ENCODE measurements at places on chromosomes 4 and X.

DNA sequence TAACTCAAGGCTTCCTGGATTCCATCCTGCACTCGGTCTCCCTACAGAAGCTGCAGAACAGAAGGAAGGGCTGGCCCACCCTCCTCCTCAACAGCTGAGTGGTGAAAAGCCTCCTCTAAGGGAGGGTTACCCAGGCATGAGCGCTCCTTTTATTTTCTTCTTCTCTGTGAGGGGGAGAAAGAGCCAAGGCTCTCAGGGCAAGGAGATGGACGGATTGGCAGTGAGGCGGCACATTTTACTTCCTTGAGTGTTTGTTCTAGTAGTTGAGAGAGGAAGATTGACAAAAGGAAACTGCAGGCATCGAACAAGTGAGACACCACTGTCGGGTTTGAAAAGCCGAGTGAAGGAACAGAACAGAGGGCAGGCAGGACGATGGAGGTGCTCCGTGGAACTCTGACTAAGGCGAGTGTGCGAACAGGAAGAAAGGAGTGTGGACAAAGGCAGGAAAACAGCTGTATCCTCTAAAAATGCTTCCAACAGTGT is 38.4 kb upstream of the STS start:
- no peaks in the 10 kb centered on the region for H3K27me3 ChIP-seq
- H3K36me3 ChIP-seq: no peaks in the 10 kb centered on the region
- no peaks in the 10 kb centered on the region for H3K4me1 ChIP-seq
- no peak for DNase-seq
- H3K4me3 ChIP-seq: no peak overlapping the region

GRCh38 chr4:77852892-77853495 is 9.6 kb upstream of the MRPL1 start:
- peaks cover 59% of the 10 kb centered on the region for H3K4me1 ChIP-seq
- H3K36me3 ChIP-seq: no peaks in the 10 kb centered on the region
- peak overlapping the region; percentile 43 for H3K4me3 ChIP-seq
- DNase-seq: peak; percentile 65

GRCh38 chr4:1773754-1774153 is 19.3 kb upstream of the FGFR3 start:
- H3K4me1 ChIP-seq: no peaks in the 10 kb centered on the region
- no peak overlapping the region for H3K4me3 ChIP-seq
- H3K36me3 ChIP-seq: no peaks in the 10 kb centered on the region
- H3K27ac ChIP-seq: no peak overlapping the region

GRCh38 chr4:186823989-186824388 is 100.3 kb upstream of the FAT1 start:
- no peak overlapping the region for H3K4me3 ChIP-seq
- H3K36me3 ChIP-seq: no peaks in the 10 kb centered on the region
- no peak overlapping the region for H3K27ac ChIP-seq

DNA sequence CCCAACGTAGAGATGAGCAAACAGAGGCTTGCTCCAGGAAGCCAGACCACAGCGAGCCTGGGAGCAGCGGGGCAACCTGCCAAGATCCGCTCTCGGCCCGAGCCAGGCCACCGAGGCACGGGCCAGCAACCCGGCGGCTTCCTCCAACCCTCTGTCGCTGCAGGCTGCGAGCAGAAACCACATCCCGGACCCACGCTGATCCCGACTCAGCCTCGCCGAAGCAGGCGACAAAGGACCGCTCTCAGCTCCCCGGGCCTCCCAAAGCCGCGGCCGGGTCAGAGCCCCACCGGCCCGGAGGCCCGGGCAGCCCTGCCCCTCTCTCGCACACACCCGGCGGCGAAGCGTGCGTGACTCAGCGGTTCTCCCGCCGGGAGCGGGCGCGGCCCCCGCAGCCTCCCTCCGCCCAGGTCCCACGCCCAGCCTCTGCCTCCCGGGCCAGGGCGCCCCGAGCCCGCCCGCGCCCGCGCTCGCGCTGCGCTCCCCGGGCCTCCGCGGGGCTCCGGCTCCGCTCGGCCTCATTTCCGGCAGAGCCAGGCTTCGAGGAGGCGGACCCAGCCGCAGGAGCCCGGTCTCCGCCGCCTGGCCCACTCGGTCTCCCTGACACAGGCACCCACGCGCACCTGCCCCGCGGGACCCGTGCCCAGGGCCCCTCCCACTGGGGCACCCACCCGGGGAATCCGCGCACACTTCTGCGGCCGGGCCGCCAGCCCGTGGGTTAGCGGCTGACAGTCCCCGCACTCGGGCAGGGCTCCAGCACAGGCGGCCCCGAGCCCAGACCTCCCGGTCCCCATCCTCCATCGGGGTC is 1.7 kb downstream of the PPP2R2C start:
- no peak overlapping the region for H3K27ac ChIP-seq
- no peak for DNase-seq
- H3K4me3 ChIP-seq: no peak overlapping the region

DNA sequence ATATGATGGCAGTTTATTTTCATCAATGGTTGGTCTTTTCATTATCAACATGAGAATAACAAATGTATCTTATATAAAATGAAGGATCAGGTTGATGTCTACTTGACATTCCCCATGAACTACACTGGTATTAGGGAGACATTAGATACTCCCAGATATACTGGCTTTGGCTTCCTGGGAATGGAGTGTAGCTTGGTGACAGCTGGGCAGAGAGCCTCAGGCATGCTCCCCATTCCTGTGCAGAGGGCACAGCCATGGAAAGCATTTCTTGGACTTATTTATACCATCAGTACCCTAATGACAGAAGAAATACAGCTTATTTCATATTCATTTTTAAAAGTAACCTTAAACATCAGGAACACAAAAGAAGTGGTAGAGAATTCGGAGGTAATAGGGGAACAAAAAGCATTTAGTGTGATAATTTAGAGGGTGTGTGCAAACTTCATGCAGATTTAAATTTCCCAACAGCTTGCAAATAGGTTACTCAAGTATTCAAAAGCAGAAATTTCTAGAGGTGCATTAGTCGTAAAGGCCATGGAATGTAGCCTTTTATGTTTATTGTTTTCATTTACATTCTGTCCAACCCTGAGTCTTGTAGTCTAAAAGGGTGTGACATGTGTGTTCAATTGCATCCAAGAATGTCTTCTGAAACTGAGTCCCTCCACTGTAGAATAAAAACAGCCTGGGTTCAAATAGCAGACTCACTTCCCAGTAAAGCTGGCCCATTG is 573.8 kb downstream of the KCNIP4 start:
- no peak overlapping the region for H3K4me3 ChIP-seq
- H3K27me3 ChIP-seq: no peaks in the 10 kb centered on the region
- no peak overlapping the region for H3K27ac ChIP-seq

- no peaks in the 10 kb centered on the region for H3K36me3 ChIP-seq
- no peaks in the 10 kb centered on the region for H3K4me1 ChIP-seq
- H3K27me3 ChIP-seq: no peaks in the 10 kb centered on the region
- H3K27ac ChIP-seq: no peak overlapping the region
- DNase-seq: no peak
These were observed 8.3 kb upstream of the VEGFC start for GRCh38 chr4:176800891-176801534.

DNA sequence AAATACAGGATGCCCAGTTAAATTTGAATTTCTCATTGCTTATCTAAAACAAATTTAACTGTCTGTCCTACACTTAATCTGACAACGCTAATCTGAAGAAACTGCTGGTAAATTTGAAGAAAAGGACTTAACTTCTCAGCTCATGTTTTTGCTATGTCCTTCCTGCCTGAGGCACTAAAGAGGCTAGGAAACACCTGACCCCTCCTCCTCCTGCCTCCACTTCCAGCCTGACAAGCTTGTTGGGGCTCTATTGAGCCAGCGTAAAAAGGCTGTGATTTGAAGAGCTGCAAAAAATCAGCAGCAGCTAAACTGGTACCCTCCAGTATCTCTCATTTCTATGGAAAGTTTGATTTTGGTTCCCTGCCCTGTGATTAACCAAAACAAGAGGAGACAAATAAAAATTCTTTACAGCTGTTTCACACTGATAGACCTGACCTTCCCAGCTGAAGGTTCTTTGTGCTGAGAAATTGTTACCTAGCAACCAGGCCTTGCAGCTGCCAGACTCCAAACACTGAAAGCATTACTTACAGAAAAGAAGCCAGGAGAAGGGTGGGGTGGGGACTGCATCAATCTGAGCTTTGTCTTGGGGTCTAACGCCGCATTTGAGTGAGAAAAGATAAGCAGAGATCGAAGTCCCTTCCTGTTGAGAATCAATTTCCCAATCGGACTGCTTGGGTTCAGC is 35.0 kb downstream of the DCX start:
- no peaks in the 10 kb centered on the region for H3K4me1 ChIP-seq
- H3K27me3 ChIP-seq: no peaks in the 10 kb centered on the region
- H3K4me3 ChIP-seq: no peak overlapping the region

- peaks cover 3% of the 10 kb centered on the region for H3K27me3 ChIP-seq
- H3K4me1 ChIP-seq: no peaks in the 10 kb centered on the region
- no peak overlapping the region for H3K27ac ChIP-seq
- H3K36me3 ChIP-seq: no peaks in the 10 kb centered on the region
- DNase-seq: no peak
- H3K4me3 ChIP-seq: no peak overlapping the region
These were observed 92.6 kb downstream of the SHROOM3 start for GRCh38 chr4:76527666-76528065.

DNA sequence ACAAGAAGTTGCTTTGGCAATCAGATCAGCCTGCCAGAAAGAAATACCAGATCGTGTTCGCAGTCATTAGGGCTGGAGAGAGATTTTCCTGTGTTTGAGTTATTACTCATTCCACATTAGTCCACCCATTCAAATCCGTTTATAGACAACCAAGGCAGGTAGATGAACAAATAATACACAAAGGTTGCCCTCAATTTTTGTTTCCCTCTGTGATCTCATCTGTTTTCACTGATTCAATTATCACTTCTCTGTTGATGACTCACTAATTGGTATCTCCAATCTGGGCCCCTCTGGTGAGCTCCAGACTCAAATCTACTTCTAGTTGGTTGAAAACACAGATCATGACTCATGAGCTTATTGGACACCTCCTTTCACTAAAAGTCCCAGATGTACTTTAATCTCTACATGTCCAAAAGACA is 54.5 kb downstream of the CHM start:
- no peaks in the 10 kb centered on the region for H3K36me3 ChIP-seq
- no peak overlapping the region for H3K4me3 ChIP-seq
- H3K27me3 ChIP-seq: no peaks in the 10 kb centered on the region
- H3K27ac ChIP-seq: no peak overlapping the region
- no peaks in the 10 kb centered on the region for H3K4me1 ChIP-seq
- no peak for DNase-seq

GRCh38 chrX:7638078-7638710 is 204.8 kb upstream of the VCX start:
- no peak overlapping the region for H3K4me3 ChIP-seq
- no peaks in the 10 kb centered on the region for H3K4me1 ChIP-seq
- no peaks in the 10 kb centered on the region for H3K36me3 ChIP-seq
- DNase-seq: no peak

- H3K27me3 ChIP-seq: no peaks in the 10 kb centered on the region
- H3K4me1 ChIP-seq: no peaks in the 10 kb centered on the region
- H3K4me3 ChIP-seq: no peak overlapping the region
- DNase-seq: peak; percentile 64
- no peak overlapping the region for H3K27ac ChIP-seq
These were observed 5.6 kb downstream of the PNCK start for GRCh38 chrX:153667956-153668396.

GRCh38 chrX:57741107-57741506 is 61.0 kb upstream of the NLRP2B start:
- no peak overlapping the region for H3K27ac ChIP-seq
- H3K27me3 ChIP-seq: no peaks in the 10 kb centered on the region
- H3K4me1 ChIP-seq: no peaks in the 10 kb centered on the region
- no peaks in the 10 kb centered on the region for H3K36me3 ChIP-seq

- no peak for DNase-seq
- no peak overlapping the region for H3K27ac ChIP-seq
- no peaks in the 10 kb centered on the region for H3K27me3 ChIP-seq
- H3K4me3 ChIP-seq: no peak overlapping the region
- H3K4me1 ChIP-seq: no peaks in the 10 kb centered on the region
These were observed 850.6 kb downstream of the CENPC start for GRCh38 chr4:66694739-66695138.

DNA sequence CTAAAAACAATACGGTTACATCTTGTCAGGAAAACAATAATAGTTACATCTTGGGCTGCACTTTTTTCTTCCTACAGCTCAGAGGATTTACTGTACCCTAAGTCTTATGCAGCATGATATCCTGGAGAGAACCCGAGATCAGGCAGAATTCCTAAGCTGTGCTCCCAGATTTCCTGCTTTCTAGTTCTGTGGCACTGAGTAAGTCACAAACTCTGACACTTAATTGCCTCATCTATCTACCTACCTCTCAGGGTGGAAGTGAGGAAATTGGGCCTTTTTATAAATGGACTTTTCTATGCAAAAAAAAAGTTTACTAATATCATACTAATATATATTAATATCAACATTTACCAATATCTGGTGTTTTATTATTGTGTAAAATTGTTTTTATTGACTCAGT is 438.5 kb downstream of the INPP4B start:
- H3K27ac ChIP-seq: no peak overlapping the region
- DNase-seq: no peak
- H3K4me3 ChIP-seq: peak overlapping the region; percentile 71
- no peaks in the 10 kb centered on the region for H3K27me3 ChIP-seq

DNA sequence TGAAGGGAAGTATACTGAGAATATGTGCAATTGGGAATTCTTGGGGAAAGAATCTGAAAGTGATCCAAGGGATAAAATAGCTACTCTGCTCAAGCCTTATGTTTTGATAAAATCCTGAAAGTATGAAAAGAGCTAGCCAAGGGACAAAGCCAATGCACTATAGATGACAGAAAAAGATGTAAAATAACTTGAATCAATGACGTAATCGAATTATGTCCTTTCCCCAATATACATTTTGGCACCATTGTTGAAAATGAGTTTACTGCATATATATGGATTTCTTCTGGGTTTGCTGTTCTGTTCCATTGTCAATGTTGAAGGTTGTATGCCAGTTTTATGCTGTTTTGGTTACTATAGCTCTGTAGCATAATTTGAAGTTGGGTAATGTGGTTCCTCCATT is 407.3 kb downstream of the DCAF12L2 start:
- DNase-seq: no peak
- no peaks in the 10 kb centered on the region for H3K27me3 ChIP-seq
- no peaks in the 10 kb centered on the region for H3K36me3 ChIP-seq
- no peak overlapping the region for H3K4me3 ChIP-seq

GRCh38 chr4:120105472-120105871 is 38.8 kb upstream of the MAD2L1 start:
- no peaks in the 10 kb centered on the region for H3K27me3 ChIP-seq
- H3K4me1 ChIP-seq: no peaks in the 10 kb centered on the region
- H3K4me3 ChIP-seq: no peak overlapping the region
- no peak overlapping the region for H3K27ac ChIP-seq
- no peak for DNase-seq
- no peaks in the 10 kb centered on the region for H3K36me3 ChIP-seq

GRCh38 chr4:76216975-76217814 is 3.6 kb upstream of the SCARB2 start:
- H3K36me3 ChIP-seq: no peaks in the 10 kb centered on the region
- H3K27ac ChIP-seq: no peak overlapping the region
- H3K4me3 ChIP-seq: no peak overlapping the region
- H3K27me3 ChIP-seq: no peaks in the 10 kb centered on the region

Measured in CD8-positive, alpha-beta memory T cell (primary cell).